ENCODE measurements at places on chromosomes 13 and 19.

DNA sequence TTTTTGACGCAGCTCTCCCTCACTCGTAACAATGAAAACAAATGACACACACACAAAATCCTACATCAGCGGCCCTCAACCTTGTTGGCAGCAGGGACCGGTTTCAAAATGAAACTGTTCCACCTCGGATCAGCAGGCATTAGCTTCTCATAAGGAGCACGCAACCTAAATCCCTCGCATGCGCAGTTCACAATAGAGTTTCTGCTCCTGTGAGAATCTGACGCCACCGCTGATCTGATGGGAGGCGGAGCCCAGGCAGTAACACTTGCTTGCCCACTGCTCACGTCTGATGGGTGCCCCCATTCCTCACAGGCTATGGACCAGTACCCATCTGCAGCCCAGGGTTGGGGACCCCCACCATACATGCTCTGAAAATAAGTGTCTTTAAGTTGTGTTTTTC, 43.4 kb downstream of the DHRS12 start:
- DNase-seq: no peak

- DNase-seq: no peak
Measured at GRCh38 chr13:83773961-83774360, 108.3 kb downstream of the SLITRK1 start.

DNA sequence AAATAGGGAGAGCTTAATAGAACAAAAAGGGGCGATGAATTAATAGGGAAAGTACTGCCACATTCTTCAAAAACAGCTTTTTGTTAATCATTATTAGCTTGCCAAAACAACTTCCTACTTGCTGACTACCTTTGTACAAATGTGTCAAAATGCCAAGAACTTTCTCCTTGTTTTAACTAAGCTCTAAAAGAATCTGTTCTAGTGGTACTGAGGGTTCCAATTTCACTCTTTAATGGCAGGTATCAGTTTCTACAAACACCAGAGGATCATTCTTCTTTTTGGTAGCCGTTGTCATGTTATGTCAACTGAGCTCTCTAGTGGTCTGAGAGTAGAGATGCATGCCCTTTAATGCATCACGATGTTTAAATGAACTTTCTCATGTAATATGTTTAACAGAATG, 29.4 kb upstream of the FBXL3 start:
- no peak for DNase-seq

DNA sequence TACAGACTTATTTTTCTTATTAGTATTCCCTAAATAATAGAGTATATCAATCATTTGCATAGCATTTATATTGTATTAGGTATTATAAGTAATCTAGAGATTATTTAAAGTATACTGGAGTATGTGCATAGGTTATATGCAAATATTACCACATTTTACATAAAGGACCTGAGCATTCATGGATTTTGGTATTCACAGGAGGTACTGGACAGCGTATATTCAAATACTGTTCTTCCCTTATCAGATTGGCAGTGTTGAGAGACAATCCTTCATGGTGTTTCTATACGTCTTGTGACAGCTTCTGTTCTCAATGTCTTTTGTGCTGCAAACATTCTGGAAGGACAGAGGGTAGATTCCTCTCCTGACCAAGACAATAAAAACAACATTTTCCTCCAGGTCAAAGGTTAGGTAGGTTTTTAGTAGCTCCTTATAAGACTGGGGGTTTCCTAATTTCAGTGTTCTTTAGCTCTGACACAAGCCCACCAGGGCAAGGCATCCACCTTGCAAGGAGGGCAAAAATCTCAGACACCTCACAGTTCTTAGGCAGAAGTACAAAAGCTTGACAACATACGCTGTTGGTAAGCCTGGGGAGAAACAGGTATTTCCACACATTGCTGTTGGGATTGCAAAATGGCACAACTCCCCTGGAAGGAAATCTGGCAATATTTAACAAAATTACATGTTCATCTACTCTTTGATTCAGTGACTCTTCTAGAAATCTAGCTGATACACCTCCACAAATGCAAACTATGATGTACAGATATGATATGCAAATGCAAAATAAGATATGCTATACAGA, 20.6 kb upstream of the PCCA start:
- no peak for DNase-seq

DNA sequence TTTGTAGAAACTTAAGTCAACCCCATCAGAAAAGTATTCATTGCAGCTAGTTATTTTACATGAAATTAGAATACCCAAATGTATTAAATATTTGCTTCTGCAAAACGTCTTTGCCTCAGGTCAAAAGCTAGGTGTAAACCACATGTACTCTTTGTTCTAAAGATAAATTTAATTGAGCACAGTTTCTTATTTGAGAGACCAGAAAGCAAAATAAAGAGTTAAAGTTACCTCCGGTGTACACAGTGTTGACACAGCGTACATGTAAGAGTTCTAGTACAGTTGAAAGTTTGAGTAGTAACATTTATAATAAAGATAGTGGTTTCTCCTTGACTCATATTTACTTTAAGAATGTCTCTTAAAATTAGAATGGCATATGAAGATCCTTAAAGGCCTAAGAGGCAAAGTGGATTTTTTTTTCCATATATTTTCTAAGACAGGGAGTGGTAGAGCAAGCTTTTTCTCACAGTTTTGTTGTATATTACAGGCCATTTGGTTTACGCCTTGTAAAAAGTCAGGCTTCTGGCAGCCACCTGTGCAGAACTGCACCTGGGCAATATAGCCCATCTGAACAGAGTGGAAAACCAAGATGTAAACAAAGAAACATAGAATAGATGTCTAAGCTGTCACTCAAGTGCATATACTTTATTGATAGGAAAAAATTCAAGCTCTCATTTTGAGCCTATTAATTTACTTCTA, 2.9 kb downstream of the LRCH1 start:
- DNase-seq: no peak

DNA sequence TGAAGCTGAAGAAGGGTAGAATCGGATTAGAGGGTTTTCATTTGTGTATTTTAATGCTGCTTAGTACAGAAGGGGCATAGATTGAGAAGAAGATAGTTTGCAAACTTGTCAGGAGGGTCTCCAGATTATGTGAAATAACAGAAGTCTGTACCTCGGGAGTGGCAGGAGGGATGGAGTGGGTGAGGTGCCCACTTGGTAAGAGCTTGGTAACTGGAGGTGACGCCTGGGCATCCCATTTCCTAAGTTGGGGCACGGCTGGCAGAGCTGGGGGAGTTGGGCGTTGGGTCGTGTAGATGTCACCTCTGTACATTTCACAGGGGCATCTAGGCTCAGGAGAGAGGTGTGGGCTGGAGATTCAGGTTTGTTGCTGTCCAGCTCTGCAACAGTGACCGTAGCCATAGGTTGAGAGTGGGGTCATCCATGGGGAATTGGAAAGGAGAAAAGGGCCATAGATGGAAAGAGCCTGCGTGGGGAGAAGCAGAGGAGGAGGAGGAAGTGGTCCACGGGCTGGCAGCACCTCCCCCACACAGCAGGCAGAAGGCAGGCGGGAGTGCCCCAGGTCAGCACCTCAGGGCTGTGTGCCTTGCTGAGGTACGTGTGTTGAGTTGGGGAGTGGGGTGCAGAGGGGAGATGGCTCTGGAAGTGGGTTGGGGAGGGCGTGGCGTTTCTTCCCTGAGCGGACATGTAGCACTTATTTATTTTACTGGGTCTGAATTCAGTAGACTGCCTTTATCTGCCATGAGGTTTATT, 31.2 kb downstream of the MPHOSPH8 start:
- no peak for DNase-seq

DNA sequence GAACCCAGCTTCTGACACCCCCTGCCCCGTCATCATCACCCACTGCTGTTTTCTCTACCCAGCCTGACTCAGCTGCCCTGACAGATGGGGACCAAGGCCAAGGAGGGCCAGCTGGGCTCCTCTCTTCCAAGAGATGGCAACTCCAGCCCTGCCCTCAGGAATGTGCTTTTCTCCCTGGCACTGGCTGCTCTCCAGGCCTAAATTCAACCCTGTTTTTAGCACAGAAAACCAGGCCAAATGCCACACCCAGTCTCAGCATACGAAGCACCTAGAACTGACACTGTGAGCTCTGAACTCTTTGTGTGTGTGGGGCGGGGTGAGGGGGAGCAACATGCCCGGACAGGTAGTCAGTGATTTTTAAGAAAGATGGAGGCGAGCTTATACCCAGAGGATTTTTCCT, 23.4 kb upstream of the IGFL1 start:
- no peak for DNase-seq

GRCh38 chr13:54175466-54175865, 1146.9 kb downstream of the OLFM4 start:
- no peak for DNase-seq

DNA sequence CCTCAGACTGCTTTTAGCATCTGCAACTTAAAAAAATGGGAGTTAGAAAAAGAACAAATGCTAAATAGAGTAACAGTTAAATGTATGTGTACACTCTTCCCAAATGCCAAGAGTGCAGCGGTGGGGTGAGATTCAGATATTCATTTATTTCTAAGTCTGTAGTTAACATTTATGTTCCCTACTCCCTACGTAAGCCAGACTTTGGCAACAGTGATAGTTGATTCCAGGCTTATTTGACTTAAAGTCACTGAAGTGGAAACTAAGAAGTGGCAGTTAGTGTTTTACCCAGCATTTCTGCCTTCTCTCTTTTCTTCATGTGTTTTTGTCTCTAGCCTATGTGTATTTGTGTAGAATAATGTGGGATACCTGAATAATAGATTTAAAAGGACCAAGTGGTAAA, 4.5 kb downstream of the MIR17HG start:
- no peak for DNase-seq

GRCh38 chr19:5131506-5132205, 162.7 kb downstream of the KDM4B start:
- no peak for DNase-seq

DNA sequence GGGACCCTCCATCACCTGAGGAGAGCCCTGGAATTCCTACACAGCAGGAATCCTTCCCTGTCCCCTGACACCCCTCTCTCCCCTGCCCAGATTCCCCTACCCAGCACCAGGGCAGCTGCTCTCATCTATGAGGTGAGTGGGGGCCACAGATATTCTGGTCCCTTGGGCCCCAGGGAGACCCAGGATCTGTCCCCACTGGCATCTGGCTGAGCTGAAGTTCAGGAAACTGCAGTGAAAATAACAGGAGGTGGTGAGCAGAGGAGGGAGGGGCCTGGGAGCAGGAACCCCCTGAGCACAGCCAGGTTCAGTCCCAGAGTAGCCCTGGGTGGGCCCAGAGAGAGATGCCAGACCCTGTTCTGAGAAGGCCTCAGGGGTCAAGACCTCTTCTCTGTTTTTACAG, 10.1 kb downstream of the CEACAM21 start:
- no peak for DNase-seq

Measured in NCI-H1048 (cell line).